GM06990 (cell line): ENCODE measurements at places on chromosomes 7 and 10.
A peak's percentile ranks its signal among the peaks of the same experiment; 100 is the strongest.

DNA sequence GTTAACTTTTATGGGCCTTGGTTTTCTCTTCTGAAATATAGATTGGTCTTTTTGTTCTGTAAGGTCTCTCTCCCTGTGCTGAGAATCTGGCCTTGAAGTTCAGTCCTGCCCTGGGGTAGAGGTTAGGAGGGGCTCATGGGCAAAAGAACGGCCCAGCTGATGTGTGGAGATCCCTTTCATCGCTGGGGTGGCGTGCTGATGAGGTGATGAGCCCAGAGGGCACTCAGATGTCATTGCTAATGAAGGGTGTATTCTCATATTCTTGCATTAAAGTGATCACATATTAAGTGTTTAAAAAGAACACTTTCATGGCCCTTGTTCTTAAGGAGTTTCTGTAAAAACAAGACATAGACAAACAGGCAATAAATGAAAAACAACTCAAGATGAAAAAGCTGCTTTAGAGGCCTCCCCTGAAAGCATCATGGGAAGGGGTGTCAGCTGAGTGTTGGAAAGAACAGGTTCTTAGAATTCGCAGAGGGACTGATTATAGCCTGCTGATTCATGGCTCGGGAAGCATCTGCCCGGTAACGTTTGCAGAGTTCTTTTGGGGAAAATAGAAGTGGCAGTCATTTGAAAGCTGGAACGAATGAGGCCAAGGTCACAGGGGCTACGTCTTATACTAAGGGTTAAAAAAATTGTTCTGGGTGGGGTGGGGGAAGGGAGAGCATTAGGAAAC lies 72.5 kb upstream of the GPR158 start:
- DNase-seq, result no peak

DNA sequence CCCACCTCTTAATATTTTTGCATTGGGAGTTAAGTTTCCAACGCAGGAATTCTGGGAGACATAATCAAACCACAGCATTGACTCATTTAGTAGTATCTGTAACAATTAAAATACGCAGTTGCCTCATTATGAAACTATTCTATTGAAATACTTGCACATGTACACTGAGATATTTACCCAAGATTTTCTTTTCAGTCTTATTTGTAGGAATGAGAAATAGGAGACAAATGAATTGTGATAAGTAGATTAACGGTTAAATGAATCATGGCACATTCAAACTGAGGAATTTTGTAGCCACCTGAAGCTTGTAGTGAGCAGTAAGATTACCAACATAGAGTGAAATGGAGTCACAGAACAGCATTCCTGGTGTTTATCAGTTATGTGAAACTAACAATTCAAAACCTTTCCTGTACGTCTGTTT lies 18.1 kb downstream of the RP9 start:
- no peak for DNase-seq

DNA sequence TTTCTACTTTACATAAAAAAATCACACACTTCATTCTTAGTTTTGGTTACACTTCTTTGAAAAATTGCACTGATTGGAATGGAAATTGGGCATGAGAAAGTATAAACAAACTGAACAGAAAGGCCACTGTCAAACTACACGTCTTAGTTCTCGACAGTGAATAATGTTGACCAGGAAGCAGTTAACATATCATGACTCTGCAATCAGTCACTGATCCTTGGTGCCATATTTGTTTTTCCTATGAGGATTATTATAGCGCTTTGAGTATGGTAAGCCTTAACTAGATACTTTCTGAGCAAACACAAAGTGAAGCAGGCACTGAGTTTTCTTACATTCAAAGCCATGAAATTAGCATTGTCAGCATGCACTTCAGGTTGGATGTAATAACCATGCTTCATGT lies 495.1 kb upstream of the ANKRD30A start:
- DNase-seq, result no peak

DNA sequence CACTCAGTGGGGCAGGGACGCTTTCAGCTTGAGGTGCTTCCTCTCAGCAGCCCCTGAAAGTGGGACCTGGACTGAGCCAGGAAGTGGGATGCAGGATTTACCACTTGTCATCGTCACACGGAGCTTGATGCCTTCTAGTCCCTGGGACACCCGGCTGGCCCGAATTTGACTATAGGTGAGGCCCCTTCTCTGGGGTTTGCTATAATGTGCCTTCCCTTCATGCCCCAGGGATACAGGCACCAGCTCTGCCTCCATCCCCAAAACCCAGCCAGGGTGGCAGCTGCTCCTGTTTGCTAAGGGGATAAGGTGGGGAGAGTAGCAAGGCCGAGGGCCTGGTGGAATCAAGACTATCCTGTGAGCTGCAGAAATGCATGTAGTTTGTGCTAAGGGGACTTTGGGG lies 235.0 kb downstream of the GLRX3 start:
- DNase-seq, result no peak

GRCh38 chr10:100826031-100826651 lies 80.8 kb downstream of the PAX2 start:
- no peak for DNase-seq

DNA sequence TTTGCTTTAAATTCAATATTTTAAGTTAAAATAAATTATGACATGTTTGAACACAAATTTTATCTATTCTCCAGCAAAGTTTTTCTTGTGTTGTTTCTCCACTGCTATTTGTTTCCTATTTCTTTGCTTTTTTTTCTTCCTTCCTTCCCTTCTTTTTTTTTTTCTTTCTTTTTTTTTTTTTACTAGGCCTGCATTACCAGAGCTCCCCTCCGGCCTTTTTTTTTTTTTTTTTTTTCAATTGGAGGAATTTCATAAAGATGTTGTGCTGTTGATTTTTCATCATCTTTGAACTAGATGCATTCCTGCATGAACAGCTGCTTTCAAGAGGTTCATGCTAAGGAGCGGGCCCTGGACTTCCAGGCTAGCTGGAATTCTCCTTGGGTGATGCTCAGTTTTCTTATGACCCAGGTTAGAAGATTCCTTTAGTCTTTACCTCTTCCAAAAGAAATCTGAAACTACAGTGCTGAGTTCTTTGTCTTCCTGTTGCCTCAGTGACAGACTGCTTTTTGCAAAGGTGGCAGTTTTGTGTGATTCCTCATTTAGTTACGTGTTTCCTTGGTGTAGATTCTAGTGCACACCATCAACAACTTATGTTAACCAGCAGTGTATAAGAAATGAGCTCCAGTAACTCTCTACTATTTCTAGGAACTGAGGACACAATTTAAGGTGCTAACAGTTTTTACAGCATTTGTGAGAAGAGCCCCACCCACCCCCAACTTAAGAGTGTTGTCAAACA lies 4.8 kb upstream of the CAMK1D start:
- DNase-seq, result no peak

DNA sequence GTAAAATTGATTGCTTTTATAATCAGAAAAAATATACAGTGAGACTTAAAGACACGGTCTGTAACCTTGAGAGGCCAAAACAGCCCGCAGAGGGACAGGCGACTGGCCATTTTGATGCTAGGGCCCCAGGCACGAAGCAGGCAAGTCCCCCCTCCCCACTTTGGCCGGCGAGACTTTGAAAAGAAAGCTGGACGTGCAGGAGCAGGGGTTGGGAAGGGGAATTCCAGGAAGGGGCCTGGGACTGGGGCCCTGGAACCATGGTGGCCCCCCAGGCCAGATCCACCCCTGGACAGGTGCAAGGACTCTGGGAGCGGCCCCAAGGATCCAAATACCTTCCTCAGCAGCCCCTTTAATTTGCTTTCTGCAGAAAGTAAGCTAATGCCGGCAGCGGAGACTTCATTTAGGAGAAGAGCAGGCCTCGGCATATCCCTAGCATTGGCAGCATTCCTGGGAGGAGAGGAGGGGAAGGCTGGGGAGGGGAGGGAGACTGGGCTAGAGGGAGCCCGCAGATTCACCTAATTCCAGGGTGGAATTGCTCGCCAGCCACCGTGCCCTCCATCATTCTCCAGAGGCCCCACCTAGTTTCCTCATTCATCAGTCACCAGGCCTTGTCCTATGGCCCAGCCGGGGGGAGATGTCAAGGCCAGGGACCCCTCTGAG lies 24.9 kb upstream of the TNRC18 start:
- DNase-seq, result no peak

- DNase-seq, result peak; percentile 81
Measured at GRCh38 chr7:102286237-102287110, at the start of gene SH2B2. Gene SH2B2, plus strand, starts transcription at chr7:102286868. Its CDS starts 13,683 bp downstream, at chr7:102300551.

DNA sequence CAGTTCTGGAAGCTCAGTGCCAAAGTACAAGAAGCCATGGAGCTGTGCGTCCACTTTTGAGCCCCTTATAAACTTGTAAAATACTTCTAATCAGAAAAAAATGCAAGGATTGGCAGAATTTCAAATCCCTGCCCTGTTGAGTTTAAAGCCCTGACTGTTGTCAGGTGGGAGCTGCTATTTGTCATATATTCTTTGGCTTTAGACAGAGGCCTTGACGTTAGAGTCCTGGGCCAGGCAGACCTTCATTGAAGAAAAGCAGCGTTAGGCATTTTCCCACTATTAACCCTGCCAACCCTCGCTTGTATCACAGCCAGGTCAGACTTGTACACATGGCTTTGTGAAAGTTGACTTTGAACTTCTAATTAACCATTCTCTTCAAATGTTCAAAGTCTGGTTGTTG lies 155.4 kb downstream of the TWIST1 start:
- no peak for DNase-seq

GRCh38 chr7:159144758-159145489 lies at the start of gene VIPR2:
Gene VIPR2, minus strand, starts transcription at chr7:159144867. Its CDS starts 96 bp downstream, at chr7:159144771.
- no peak for DNase-seq

- no peak for DNase-seq
Measured at GRCh38 chr10:8059191-8059936, 4.9 kb downstream of the GATA3 start.

DNA sequence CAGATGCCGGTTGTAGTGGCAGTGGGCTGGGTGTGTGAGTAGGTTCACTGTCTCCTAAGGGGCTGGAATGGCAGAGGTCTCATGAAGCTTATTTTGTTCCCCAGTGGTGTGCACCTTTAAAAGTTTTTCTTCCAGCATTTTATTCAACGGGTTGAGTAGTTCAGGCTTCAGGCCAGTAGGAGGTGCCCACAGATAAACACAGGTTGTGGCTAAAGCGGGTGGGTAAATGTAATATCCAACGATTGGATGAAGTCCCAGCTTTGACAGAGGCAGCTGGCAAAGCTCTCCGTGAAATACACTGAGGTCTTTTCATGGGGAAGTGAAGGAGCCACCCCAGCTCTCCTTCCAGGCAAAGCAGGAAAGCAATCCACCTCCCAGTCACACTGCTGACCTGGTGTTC lies 339.8 kb upstream of the LRRTM3 start:
- no peak for DNase-seq

GRCh38 chr10:124798781-124799180 lies 2.8 kb upstream of the ABRAXAS2 start:
- no peak for DNase-seq

DNA sequence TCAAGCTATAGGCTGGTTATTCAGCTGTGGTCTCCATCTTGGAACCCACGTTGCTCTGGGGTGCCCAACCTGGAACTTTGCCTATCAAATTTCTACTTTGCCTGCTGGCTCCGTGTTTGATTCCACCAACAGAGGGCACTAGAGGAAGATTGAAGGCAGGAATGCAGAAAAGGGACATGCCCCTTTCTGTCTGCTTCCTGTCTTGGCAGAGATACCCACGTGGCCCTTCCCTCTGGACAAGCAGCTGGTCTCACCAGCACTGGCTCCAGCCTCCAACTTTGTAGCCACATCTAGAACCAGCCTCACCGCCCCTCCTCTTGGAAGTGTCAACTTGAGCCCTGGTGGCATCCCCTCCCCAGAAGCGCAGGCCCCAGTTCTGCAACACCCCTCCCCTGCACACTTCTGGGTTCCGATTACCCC lies 52.1 kb upstream of the ZNF438 start:
- DNase-seq, result peak; percentile 23

GRCh38 chr10:3476186-3476585 lies 303.6 kb upstream of the PITRM1 start:
- no peak for DNase-seq

DNA sequence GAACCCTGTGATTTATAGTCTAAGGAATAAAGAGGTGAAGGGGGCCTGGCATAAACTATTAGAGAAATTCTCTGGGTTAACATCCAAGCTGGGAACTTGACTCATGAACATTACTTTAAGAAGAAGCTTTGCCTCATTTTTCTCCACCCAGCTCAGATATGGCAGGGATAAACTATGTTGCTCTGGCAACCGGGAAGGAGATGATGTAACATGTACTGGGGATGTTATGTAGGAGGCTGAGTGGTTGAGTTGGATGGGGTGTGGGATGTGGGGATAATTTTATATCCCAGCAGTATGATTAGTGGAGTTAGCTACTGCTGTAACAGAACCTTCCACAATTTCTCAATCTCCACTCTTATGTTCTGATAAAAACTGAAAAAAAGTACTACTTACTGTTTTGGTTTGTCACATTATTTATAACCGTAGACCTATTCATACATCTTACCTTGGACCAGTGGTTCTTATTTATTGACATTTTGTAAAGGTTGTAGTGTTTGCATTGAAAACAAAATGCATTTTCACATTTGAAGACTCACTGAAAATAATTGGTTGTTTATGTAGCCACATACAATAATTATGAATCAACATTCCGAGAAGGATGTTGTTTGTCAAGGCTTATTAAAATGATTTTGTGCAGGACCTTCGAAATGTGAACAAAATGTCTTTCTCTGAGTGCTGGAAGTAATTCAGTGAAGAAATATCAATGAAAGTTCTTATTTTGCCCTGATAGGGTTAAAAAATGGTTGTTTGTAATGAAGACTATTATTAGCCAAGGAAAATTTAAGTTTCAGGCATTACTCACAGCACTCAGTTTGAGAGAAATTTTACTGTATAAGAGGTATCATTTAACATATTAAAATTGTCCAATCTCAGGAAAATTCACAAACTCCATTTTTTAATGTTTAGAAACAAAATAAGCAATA lies 1.3 kb downstream of the OR2F2 start:
- no peak for DNase-seq

DNA sequence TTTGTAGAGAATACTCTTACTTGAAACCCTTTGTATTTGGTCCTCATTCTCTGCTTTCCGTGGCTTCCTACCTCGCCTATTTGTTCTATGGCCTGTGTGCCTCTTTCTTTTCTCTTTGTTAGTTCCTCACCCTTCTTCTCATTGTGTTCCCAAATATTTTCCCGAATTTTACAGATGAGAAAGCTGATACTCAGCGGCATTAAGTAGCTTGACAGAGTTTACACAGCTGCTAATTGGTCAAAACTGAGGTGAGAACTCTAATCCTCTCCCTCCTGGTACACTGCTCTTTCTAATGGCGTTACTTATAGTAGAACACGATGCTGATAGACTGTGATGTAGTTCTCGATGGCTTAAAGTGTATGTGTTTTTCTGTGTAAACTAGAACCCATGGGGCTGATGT lies 80.7 kb upstream of the HDAC9 start:
- DNase-seq, result no peak
